ENCODE measurements at places on chromosomes 16 and 17.

DNA sequence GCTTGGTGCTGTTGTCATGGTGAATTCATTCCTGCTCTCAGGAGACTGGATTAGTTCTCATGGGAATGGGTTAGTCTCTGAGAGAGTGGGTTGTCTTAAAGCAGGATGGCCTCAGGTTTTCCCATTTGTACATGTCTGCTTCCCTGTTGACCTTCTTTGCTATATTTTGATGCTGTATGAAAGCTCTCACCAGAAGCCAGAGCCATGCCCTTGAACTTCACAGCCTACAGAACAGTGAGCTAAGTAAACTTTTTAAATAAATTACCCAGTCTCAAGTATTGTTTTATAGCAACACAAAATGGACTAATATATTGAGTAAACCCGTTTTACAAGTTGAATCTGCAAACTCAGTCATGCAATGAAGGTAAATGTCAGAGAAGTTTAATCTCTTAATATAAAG is 66.8 kb downstream of the CDRT15 start:
- no peak for DNase-seq

DNA sequence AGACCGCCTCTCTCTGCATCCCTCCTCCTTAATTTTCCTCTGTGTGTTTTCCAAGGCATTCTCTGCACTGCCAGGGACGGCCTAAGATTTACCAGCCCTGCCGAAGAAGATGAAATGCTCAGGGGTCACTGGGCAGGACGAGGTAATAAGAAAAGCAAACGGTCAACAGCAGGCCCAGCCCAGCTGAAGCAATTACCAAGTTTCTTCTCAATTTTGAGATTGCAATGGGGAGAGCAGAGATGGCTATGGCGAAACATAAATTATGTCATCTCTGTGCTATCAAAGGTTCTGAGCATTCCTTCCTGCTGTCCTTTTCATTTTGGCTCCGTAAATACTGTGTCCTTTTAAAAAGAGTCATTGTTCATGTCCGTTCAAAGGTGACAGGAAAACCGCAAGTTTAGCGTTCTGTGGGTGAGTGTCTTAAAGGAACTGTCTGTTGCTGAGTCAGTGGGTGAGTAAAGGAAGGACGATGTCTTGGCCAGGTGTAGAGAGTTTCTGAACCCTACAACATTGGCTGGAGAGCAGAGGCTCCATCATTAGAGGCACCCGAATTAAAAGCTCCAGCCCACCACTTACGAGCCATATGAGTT is 753.9 kb upstream of the EEF2KMT start:
- no peak for DNase-seq

DNA sequence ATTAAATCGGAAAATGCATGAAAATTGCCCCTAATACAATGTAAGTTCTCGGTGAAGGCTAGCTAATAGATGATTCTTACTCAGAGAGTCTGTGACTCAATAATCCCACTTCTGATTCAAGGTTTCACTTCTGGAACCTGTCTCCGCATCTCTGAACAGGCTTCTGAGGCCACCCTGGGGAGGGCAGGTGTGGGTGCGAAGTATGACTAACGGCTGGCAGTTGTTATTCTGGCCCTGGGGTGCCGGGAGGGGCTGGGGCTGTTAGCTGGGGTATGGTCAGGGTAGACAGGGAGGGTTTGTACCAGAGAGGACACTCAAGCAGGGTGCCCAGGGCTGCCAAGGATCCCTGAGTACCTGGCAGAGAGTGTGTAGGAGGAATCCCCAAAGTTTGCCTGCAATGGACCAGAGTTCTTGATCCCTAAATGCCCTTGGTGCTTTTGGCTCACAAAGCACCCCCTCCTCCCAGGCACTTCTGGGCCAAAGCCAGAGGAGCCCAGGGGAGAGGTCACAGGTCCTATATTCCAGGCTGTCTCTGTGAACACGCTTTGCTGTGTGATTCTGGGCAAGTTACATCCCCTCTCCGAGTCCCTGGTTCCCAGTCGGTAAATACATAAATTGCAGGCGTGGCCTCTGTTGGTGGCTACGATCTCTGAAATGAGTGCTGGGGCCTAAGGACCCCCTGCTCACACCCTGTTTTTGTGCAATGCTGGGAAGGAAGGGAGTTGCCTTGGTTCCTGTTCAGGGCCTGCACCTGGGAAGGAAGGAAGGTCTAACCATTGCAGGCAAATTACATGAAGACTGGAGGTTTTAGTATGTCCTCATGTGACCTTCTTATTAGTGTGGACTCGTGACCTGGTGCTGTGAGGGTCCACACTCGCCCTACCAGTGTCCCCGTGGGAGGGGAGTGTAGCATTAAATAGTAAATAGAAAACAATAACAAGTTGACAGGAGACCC is 49.9 kb upstream of the CPNE2 start:
- no peak for DNase-seq

DNA sequence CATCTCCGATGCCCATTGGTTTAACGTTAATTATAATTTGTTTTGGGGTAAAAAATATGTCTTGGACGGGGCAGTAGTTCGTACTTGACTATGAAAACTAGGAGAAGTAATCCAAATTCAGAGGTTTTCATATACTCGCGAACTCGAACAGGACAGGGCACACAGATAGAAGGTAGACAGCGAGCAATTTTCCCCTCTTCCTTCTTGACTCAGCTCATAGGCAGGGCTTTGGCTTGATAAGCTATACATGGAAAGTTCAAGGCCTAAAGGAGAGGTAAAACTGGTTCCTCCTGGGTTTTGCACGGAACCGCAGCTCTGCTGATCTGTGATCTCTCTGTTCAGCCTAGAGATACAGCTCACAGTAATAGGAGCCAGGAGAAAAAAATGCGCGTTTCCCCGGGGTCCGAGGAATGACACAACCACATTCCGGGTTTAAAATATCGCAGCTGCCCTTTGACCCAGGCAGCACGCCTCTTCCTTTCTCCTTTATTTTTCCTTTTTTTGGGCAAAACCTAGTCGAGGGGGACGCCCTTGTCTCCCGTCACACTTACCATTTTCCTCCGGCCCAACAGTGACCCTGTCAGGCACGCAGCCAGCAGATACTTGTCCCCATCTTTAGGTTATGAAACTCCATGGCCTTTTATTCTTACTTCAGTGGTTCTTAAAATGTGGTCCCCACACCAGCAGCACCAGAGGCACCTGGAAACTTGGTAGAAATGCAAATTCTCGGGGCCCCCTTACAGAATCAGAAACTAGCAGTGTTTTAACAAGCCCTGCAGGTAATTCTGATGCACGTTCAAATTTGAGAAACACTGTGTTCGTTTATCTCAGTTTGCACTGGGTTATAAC is 1.7 kb upstream of the LASP1 start:
- DNase-seq, result no peak

- no peak for DNase-seq
Measured at GRCh38 chr16:23877107-23878070, 41.6 kb downstream of the PRKCB start.

GRCh38 chr16:65010125-65010524 is 111.7 kb downstream of the CDH11 start:
- DNase-seq, result no peak

DNA sequence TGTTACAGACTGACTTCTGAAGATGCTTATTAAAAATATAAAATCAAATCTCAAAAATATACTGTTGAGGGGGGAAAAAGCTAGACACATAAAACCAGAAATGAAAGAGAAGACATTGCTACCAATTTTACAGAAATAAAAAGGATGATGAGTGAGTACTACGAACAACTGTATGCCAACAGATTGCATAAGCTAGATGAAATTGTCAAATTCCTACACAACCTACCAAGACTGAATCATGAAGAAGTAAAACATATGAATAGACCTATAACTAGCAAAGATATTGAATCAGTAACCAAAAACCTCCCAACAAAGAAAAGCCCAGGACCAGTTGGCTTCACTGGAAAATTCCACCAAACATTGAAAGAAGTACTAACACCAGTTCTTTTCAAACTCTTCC is 3.5 kb upstream of the CAPNS2 start:
- DNase-seq, result no peak

DNA sequence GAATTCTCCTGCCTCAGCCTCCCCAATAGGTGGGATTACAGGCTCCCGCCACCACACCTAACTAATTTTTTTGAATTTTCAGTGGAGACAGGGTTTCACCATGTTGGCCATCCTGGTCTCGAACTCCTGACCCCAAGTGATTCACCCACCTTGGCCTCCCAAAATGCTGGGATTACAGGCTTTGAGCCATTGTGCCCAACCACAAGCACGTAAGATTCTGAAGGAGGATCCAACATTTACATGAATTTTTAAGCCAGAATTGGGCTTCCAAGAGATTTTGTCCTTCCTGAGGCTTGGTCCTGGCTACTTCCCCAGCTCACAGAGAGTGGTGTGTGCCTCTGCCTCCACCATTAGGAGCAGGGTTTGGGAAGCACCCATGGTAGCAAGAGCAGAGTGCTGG is 11.1 kb downstream of the G6PC3 start:
- no peak for DNase-seq

- no peak for DNase-seq
Measured at GRCh38 chr16:85910854-85911247, 11.9 kb downstream of the IRF8 start.

- DNase-seq, result no peak
Measured at GRCh38 chr16:80852261-80852872, 48.0 kb upstream of the CDYL2 start.

DNA sequence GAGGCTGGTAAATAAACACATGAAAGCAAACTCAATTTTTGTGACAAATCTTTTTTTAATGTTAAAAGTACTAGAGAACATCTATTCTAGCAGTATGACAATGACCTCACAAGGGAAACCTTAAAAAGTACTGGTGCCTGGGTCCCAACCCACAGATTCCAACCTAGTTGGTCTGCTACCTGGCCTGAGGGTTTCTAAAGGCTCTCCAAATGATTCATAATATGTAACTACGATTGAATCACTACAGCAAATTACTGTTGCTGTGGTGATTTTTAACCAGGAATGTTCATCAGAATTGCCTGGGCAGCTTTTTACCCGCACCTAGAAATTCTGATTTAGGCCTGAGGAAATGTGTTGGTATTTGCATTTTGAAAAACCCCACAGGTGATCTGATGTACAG is 26.1 kb downstream of the CDR2 start:
- no peak for DNase-seq

GRCh38 chr16:69017036-69017783 is 88.2 kb upstream of the HAS3 start:
- DNase-seq, result no peak

GRCh38 chr16:47731252-47731651 is 270.1 kb downstream of the PHKB start:
- no peak for DNase-seq

- DNase-seq, result no peak
Measured at GRCh38 chr17:57735707-57736106, 9.4 kb downstream of the CCDC182 start.

DNA sequence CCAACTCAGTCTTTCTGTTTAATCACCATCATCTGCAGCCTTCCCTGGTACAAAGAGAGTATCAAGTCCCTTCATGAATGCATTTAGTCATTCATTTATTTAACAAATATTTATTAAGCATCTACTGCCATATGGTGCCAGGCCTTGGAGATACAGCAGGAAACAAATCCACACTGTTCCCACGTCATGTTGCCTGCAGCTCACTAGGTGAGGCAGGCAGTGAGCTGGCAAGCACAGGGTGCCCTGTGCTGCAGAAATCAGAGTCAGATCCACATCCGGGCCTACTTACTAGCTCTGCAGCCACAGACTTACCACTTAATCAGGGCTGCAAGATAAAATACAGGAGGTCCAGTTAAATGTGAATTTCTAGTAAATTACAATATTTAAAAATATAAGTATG is 38.5 kb upstream of the CES5A start:
- no peak for DNase-seq

DNA sequence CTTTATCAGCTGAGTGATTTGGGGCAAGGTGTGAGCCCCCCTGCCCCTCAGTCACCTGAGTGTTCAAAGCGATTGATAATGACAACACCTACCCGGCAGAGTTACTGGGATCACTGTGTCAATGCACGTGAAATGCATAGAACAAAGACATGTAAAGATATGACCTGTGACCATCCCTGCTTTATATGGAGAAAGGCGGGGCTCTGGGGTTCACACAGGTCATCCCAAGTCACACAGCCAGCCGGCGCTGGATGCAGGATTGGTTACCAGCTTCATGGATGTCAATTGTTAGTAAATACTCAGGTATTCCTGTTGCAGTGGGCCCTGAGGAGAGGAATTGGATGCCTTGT is 64.4 kb downstream of the CRISPLD2 start:
- DNase-seq, result no peak

DNA sequence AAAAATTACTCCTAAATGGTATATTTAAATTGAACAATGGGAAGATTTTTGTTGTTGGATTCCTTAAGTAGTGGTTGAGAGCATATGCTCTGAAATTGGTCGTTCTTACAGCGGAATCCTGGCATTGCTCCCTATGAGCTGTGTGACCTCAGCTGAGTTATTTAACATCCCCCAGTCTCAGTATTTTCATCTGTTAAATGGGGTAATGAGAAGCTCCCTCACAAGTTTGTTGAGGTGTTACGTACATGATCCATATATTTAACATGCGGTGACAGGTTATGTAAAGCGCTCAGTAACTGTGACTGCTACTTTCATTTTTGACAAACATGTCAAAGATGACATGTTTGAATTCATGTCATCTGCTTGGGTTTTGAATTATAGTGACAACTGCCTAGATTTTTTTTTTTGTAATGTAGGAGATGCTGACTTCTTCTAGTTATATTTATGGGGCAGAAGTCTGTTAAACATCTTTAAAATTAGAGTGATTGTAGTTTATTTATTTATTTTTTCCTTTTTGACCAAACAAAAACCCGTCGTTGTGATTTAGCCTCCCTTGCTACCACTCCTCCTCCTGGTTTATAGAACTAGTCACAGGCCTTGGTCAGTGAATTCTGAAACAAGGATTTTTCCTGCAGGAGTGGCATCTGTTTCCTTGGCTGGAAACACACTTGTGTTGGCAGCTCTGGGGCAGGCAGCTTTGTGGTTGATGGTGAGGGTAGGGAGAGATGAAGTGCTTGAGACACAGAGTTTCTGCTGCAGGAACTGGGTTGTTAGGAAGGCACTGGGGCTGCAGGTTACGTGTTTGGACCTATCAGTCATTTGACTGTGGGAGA is 268.8 kb downstream of the SNX29 start:
- no peak for DNase-seq

- no peak for DNase-seq
Measured at GRCh38 chr16:55900616-55901393, 25.6 kb upstream of the CES5A start.
